Stimulated activated CD8-positive, alpha-beta memory T cell treated with anti-CD3 and anti-CD28 coated beads, Interleukin-7, amount 100 ng/mL, for 1 hour (primary cell): ENCODE measurements at places on chromosomes 2 and 18.

DNA sequence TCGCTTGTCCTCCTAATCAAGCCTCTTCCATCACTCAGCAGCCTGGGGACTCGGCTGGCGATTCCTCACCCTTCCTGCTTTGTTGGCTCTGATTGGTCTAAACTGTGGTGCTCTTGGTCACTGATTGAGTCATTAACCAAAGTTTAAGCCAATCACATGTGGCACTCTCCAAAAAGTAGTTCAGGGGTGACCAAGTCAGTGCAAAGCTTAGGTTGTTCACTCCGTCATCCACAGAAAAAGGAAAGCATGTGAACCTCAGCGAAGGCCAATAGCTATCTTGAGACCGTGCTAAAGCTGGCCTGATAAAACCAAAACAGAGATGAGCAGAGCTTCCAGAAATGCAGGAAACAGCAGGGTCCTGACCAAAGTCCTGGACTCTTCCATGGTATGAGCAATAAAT lies 4.9 kb downstream of the ALPK2 start:
- DNase-seq, result no peak

DNA sequence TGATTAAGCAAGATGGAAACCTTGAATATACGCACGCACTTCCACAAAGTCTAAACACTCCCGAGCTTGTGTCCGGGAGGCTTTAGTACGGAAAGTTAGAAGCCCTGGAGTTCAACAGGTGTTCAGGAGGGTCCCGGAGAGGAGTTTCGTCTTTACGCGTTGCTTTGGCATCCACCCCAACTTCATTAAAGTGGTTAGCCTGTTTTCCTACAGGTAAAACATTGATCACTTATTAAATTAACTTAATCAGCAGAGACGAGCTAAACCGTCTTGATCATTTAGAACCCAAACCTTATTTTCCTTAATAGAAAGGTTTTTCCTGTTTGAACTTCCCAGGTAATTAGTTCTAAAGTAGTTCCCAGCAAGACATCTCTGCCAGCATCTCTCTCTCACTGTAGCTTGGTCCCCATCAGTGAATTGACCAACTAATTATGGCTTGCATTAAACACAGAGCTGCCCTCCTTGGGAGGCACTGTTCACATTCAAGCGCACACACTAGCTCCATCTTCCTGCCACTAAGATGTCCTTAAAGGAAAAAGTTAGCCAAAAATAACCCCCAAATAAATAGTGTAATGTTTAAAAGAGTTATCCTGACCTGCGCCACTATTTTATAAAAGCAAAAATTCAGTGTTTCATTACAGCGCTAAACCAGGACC lies 1.4 kb downstream of the NPAS2 start:
- no peak for DNase-seq

DNA sequence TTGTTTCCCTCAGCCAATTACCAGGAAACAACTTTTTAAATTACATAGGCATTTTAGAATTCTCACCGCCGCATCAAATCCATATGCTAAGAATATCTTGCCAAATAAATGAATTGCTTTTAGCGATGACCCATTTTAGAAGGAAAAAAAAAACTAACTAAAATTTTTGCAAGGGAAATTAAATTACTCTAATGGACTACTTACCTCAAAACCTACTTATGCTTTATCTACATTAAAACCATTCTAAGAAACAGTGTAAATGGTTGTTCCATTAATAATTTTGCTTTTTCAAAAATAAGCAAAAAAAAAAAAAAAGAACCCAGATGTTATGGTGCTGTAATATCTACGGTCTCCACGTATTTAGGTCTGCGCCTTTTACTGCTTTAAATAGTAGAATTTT lies 73.5 kb upstream of the CCDC150 start:
- no peak for DNase-seq

DNA sequence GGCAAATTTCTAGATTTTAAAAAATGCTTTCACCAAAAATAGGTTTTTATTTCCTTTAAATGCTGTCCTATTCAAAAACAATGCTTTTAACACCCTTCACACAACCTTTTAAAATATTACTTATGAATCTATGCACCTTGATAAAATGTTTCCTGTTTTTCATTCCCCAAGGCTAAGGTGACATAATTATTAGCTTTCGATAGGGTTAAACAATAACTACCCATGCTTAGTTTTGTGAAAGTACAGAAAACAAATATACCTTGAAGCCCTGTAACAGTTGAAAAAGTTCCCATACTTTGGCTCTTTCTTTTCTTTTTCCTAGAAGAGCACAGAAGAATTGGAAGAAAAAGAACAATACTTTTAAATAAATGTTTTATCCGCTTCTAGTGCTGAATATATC lies 54.9 kb upstream of the ITPRID2 start:
- DNase-seq, result no peak

DNA sequence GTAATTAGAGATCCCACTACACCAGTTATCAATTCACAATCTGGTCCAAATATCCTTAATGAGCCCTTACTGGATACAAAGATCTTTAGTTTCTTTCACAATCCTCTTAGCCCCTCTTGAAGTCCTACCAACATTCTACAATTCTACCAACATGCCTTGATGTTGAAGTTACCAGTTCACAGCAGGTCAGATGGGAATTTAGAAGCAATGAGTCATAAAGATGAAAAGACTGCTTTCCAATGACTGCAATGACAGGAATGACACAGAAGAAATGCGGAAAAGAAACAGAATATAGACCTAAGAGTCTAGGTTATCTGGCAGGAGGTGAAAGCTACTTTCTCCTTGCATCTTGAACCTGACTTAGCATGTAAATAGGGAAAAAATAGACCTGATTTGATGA lies 24.5 kb downstream of the RTTN start:
- DNase-seq, result no peak

DNA sequence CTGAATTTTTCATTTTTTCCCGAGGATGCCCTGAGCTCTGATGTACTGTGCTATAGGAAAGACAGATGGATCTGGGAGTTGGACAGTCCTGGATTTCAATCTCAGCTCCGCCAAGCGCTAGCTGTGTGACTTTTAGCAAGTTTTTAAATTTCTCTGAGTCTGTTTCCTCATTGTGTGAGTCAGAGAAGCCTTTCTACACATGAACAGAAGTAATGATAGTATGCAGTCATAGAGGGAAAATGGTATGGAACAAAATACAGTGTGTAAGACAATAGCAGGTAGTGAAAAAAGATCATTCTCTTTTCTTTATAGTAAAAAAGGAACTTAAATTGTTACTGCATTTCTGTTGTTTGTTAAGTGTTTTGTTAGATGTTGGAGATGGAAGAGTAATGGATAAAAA lies 52.4 kb upstream of the PPM1B start:
- DNase-seq, result no peak

- DNase-seq, result no peak
These were observed 18.8 kb downstream of the PTRHD1 start for GRCh38 chr2:24774373-24774772.

GRCh38 chr2:208371634-208371935 lies 35.0 kb upstream of the PTH2R start:
- DNase-seq, result no peak

GRCh38 chr2:163594497-163594896 lies 141.3 kb downstream of the FIGN start:
- DNase-seq, result no peak

- DNase-seq, result no peak
These were observed 50.2 kb upstream of the DTNA start for GRCh38 chr18:34659579-34660517.

- DNase-seq, result no peak
These were observed 207.7 kb downstream of the OSR1 start for GRCh38 chr2:19150726-19151125.

GRCh38 chr18:79169958-79170555 lies 100.9 kb downstream of the ATP9B start:
- DNase-seq, result no peak

DNA sequence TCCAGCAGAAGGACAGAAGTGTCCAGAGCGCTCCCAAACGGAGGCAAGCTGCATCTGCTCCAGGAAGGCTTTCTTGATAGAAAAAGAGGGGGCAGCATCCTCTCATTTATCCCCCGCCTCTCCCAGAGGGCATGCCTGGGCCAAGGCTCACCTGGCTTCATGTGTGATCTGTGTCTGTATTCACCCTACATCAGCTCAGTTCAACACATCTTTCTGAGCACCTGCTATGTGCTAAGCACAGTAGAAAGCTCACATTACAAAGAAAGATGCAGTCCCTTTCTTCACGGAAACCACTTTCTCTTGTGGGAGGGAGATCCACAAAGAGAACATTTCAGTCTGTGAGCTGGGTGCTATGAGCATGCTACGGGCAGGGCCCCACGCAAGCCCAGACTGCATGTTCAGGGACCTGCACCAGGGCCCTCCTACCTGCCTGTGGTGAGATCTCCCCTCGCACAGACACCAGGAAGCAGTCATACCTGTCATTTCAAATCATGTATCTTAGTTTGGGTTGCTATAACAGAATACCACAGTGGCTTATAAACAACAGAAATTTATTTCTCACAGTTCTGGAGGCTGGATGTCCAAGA lies 90.7 kb downstream of the PDCL3 start:
- DNase-seq, result no peak

DNA sequence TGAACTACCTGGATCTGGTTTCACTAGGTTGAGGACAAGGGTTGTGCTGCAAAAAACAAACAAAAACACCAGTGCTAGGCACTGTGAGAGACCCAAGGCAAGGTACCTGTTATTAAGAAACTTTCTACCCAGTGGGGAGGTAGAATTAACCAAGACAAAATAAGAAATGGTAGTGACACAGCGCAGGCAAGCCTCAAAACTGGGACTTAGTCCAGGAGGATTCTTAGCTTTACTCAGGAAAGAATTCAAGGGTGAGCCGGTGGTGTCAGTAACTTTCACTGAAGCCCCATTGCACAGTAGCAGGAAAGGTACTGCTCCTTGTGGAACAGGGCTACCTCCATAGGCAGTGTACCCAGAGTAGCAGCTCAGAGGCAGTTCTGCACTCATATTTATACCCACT lies 131.6 kb downstream of the SCG2 start:
- DNase-seq, result no peak

GRCh38 chr2:174888646-174889271 lies 116.4 kb downstream of the CHN1 start:
- DNase-seq, result no peak

DNA sequence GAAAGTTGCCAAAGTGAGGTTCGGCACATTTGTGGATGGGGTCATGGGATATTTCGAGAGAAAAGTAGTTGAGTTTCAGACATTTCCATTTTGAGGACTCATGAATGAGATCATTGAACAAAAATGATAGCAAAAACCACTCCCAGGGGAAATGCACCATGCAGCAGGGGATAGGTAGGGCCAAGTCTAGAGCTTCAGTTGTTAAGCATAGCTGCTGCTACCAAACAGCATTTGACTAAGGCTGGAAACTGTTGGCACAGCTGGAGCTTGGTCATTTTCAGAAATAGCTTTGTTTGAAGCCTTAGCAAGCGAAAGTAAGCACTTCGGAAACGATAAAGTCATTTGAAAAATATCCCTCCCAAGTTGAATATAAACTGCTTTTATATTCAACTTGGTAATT lies 431.8 kb downstream of the SOCS6 start:
- no peak for DNase-seq

DNA sequence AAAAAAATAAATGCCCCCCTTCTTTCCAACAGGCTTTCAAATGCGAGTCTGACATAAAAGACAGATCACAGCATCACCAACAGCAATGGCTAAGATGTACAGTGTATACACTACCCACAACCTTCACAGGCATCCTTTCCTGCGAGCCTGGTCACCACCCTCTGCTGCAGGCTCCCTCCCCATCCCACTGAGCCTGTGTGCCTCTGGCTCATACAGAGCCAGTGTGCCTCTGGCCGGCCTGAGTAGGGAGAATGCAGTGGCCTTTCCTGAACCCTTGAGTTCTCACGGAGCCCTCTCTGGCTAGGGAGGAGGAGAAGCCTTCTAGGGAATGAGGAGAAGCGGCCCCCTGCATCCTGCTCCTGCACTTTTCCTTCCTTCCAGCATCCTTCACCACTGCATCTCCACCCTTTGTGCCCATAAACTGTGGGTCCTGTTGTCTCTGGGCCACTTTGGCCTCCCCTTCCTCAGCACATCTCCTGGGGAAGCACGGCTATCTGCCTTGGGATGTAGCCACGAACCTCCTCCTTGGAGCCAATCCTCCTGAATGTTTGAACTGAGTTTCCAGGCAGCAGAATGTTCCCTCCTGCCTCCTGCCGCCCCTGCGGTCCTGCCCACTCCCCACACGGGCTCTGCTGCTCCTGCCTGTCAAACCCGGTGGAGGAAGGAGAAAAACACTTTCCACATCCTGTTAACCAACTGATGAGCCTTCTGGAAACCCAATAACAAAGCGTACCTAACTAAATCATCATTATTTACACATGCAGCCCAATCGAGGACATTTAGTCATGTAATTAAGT lies 22.5 kb downstream of the GYPC start:
- DNase-seq, result no peak

GRCh38 chr2:63735263-63735662 lies 106.4 kb upstream of the UGP2 start:
- DNase-seq, result no peak

GRCh38 chr18:76643996-76644395 lies 149.0 kb upstream of the ZNF516 start:
- DNase-seq, result no peak

- DNase-seq, result no peak
These were observed at the start of gene SOX11 for GRCh38 chr2:5691985-5692529. SOX11 (plus strand) TSS chr2:5692384; CDS start chr2:5692722, 338 bp downstream.

- no peak for DNase-seq
These were observed 21.3 kb upstream of the NRXN1 start for GRCh38 chr2:51053213-51053612.

GRCh38 chr2:21438949-21439348 lies 315.2 kb downstream of the TDRD15 start:
- DNase-seq, result no peak

GRCh38 chr2:1556776-1557466 lies 143.7 kb downstream of the TPO start:
- DNase-seq, result no peak

DNA sequence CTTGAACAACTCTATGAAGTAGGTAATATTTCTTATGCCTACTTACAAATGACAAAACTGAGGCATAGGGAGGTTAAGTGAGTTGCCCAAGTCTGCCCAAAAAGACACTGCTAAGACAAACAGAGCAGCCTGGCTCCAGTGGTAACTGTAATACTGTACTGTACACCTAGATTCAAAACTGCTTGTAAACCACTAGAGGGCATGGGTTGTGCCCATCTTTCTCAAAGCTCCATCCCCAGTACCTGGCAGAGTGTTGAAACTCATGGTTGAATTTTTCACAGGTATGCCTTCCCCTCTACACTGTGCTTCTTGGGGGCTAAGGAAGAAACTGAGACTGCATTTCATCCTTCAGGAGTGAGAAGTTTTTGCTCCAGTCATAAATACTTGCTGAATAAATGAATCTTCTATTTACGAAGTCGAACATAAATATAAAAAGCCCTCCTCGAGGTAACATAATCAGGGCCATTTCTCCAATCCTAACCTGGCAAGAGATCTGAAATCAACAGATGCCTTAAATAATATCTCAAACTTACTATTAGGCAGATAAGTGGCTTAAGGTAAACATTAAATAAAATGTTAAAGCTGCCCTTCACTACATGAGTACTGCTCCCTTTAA lies 2.0 kb downstream of the PPP4R1 start:
- DNase-seq, result no peak

GRCh38 chr2:239727776-239728600 lies 297.2 kb downstream of the NDUFA10 start:
- DNase-seq, result no peak
